WTC11 (cell line): ENCODE measurements at places on chromosomes 2 and 18. TPM values are rescaled to one million over a fixed set of nuclear protein-coding genes. Genes with fewer than 3 reads are reported as not detected.

- H3K36me3 ChIP-seq: peaks cover 7% of the 10 kb centered on the region
- H3K27ac ChIP-seq: no peak overlapping the region
- H3K27me3 ChIP-seq: no peaks in the 10 kb centered on the region
- no peak overlapping the region for H3K4me3 ChIP-seq
- H3K4me1 ChIP-seq: peaks cover 46% of the 10 kb centered on the region
- DNase-seq: no peak
These were observed 38.3 kb downstream of the MRPS9 start for GRCh38 chr2:105076121-105076520.

DNA sequence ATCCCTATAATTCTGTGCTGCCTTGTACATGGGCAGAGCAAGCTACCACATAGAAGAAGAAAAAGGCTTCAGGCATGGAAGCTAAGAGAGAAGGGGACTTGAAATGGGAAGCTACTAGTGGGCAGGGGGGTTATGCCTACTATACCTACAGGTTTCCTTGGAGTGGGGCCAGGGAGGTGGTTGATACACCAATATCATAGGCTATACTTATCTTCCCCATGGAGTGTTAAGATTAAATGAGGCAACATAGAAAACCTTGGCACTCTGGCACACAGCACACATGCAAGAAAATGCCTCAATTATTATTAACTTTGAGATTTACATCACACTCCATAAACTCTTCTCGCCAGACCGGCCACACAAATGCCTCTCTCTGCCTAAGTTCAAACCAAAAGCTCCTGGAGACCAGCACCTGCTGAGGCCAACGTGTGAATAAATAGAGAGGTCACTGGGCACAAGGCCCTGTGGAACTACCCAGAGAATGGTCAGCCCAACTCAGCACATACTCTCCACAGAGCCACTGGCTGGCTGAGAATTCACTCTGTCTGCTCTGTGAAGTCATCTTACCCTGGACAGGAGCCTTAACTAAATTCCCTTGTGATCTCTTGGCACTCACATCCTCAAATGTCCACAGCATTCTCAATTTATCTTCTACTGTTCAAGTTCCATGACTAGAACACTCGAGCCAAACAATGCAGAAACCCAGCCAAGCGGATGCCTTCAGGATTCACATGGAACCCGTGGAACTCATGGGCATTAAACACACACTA lies 498.7 kb downstream of the BCL11A start:
- H3K4me1 ChIP-seq: peaks cover 34% of the 10 kb centered on the region
- H3K4me3 ChIP-seq: no peak overlapping the region
- H3K27me3 ChIP-seq: peaks cover 13% of the 10 kb centered on the region
- H3K27ac ChIP-seq: no peak overlapping the region
- no peaks in the 10 kb centered on the region for H3K36me3 ChIP-seq
- no peak for DNase-seq

- no peaks in the 10 kb centered on the region for H3K36me3 ChIP-seq
- H3K4me1 ChIP-seq: 0 out of 2 replicates have a peak, but pooled peaks cover 3% of the 10 kb centered on the region
- no peaks in the 10 kb centered on the region for H3K27me3 ChIP-seq
- H3K27ac ChIP-seq: no peak overlapping the region
- H3K4me3 ChIP-seq: no peak overlapping the region
These were observed 261.7 kb upstream of the SLC14A2 start for GRCh38 chr18:45353530-45353929.

GRCh38 chr2:46826569-46827245 lies 88.9 kb downstream of the MCFD2 start:
- no peaks in the 10 kb centered on the region for H3K4me1 ChIP-seq
- H3K27ac ChIP-seq: no peak overlapping the region
- no peak overlapping the region for H3K4me3 ChIP-seq
- H3K36me3 ChIP-seq: no peaks in the 10 kb centered on the region
- DNase-seq: no peak
- H3K27me3 ChIP-seq: no peaks in the 10 kb centered on the region

DNA sequence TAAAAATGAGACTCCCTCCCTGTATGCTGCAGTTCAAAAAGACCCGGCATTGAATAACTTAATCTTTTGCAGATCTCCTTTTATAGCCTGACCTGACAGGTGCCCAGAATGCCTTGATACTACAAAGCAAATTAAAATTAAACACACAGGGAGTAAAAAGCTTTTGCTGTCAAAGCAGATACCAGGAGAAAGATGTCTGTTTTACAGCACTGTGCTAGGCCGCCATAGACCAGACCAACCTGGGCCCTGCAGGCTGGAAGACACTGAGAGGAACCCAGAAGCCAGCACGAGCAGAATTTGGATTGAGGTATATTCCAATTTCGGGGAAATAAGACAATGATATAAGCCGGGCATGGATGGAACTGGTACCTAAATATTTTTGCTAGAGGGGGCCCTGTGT lies 602.8 kb upstream of the SOX11 start:
- no peak for DNase-seq
- H3K4me3 ChIP-seq: no peak overlapping the region
- H3K27ac ChIP-seq: no peak overlapping the region
- H3K36me3 ChIP-seq: peaks cover 80% of the 10 kb centered on the region
- no peaks in the 10 kb centered on the region for H3K4me1 ChIP-seq
- H3K27me3 ChIP-seq: no peaks in the 10 kb centered on the region; the same call in 1 of the 2 replicates

Gene CDH20
- 0.16 to 0.39 TPM (median 0.16 TPM) in 3 replicates for total RNA-seq
